Mammary epithelial cell (primary cell): ENCODE measurements at places on chromosomes 2 and 18.

- DNase-seq = peak; percentile 33
Observed at GRCh38 chr2:196225213-196225612, 53.8 kb upstream of the STK17B start.

- peak; percentile 75 for DNase-seq
Observed at GRCh38 chr2:54560146-54560881, 104.2 kb downstream of the SPTBN1 start.

GRCh38 chr18:68439642-68440041 lies 275.3 kb downstream of the TMX3 start:
- no peak for DNase-seq

DNA sequence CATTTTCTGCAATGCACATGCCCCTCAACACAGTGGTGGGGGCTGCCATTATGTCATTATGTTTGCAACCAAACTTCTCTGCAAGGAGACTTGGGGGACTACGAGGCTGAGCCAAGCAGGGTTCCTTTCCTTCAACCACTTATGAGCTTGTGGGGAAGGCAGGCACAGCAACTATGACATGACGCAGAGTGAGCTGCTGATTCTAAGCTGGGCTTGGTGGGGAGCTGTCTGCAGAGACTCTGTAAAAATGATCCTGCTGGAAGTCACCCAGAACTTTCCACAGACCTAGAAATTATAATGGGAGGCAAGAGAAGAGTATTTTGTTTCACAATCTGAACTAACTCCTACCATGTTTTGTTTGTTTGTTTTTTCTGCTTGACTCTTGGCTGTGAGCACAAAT lies 55.6 kb downstream of the INPP5D start:
- DNase-seq = no peak

DNA sequence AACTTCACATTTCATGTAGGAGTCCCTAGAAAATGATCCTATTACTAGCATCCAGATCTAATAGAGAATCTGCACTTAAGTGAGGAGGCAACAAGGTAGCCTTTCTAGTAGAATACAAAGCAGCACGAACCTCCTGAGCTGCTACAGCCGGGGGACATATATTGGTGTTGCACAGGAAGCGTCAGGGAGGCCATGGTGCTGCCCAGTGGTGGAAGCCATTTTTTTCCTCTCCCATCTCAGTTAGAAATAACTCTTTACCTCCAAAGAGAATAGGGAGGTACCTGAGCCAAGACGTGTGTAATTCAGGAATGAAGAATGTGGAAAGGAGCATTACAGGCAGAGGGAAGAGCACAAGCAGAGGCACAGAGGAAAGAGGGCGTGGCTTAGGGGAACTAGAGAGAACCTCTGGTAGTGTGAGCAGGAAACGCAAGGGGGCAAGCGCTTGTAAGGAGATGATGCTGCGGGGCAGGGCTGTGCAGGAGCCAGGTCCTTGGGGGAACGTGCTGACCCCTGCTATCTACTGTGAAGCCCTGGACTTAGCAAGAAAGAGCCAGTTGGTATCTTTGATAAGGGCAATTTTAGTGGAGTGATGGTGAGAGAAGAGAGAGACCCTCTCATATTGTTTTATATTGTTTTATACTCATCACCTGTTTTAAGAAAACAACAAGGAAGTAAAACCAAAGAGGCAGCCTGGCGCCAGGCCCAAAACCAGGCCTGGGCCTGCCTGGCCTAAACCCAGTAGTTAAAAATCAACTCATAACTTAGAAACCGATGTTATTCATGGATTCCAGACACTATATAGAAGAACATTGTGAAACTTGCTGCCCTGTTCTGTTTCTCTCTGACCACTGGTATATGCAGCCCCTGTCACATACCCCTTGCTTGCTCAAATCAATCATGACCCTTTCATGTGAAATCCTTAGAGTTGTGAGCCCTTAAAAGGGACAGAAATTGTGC lies 50.0 kb upstream of the TTC39C start:
- no peak for DNase-seq

DNA sequence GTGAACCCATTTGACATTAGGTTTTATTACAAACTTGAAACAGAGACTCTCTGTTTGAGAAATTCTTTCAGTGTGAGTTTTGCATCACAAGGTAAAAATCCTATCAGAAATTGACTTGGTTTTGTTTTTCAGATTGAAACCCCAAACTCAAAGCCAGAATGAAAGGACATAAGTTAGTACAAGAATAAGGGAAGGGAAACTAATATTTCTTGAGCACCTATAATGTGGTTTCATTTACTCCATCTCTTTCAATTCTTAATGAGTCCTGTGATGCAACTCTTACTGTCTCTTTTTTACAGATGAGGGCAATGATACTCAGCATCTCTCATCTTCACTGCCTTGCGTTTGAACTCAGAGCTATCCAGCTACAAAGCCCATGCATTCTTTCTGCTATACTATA lies 210.0 kb upstream of the SIX3 start:
- DNase-seq = no peak

DNA sequence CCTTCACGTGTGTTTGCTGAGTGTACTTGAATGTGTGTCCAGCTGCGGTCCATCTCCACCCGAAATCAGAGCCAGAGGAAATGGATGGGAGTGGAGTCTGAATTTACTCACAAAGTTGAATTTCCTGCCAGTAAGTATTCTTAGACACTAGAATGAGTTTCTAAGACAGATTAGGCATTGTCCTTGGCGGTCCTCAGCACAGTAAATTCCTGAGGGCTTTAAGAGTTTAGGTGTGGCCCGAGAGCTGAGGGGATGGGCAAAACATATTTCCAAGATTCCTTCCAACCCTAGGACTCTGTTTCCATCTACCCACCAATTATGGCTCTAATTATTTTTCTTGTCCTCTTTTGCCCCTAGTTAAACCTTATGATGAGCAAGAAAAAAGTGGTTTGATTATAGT lies 90.3 kb upstream of the PHLPP1 start:
- no peak for DNase-seq

DNA sequence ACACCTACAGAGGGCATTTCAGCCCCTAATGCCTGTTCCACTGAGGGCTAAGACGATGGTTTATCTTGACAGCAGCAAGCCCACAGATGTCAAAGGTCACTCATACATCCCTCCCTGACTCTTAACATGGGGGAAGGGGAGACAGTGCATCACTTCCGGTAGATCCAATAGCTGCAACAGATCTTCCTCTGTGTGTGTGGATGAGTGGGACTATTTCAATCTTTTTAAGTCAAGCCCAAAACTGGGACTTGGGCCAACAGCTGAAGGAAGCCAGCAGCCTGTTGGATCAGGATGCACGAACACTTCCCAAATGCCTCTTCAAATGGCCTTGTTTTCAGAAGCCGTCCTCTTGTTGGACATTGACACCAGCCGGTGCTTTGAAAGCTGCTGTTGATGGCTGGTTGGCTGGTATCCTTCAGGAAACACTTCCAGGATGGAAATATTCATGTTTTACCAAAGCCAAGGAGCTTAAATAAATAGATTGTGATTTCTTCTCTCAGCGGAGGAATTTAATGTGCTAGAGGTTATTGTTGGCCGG lies 59.2 kb downstream of the IL1R2 start:
- DNase-seq = no peak

- DNase-seq = no peak
Observed at GRCh38 chr2:3405876-3406275, 26.4 kb downstream of the TRAPPC12 start.

- no peak for DNase-seq
Observed at GRCh38 chr2:98730707-98731040, 258 bp downstream of the MGAT4A start.

- DNase-seq = no peak
Observed at GRCh38 chr2:145399131-145399530, 879.2 kb upstream of the ZEB2 start.

GRCh38 chr2:8103085-8103708 lies 578.7 kb upstream of the ID2 start:
- no peak for DNase-seq

DNA sequence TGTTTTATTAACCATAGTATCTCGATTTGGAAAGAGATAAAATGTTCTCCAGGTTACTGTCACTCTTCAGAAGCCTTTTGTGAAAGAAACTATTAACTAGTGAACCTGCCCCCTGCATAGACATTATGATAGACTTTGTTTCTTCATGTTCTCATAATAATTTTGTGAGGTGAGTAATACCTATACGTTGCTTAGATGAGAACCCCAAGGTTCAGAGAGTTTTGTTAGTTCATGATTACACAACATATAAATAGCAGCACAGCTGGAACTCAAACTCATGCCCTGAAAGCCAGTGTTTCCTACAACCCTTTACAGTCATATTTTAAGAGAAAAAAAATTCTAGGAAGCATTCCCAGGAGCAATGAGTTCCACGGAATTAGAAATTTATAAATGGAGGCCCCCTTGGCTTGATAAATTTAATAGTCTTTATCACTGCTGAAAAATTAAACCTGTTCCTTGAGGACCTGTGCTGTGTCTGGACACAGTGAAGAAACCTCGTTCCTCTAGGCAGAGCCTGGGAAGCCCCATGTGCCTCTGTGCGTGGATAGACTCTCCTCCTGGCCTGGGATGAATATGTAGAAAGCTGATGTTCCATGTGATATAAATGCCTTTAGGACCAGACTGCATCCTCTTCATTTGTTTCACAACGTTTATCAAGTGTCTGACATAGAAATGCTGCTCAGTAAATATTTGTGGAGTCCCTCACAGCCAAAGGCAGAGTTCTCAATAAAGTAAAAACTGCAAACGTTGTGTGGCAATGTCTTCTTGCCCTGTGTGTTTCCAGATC lies 1257.0 kb upstream of the GYPC start:
- no peak for DNase-seq

DNA sequence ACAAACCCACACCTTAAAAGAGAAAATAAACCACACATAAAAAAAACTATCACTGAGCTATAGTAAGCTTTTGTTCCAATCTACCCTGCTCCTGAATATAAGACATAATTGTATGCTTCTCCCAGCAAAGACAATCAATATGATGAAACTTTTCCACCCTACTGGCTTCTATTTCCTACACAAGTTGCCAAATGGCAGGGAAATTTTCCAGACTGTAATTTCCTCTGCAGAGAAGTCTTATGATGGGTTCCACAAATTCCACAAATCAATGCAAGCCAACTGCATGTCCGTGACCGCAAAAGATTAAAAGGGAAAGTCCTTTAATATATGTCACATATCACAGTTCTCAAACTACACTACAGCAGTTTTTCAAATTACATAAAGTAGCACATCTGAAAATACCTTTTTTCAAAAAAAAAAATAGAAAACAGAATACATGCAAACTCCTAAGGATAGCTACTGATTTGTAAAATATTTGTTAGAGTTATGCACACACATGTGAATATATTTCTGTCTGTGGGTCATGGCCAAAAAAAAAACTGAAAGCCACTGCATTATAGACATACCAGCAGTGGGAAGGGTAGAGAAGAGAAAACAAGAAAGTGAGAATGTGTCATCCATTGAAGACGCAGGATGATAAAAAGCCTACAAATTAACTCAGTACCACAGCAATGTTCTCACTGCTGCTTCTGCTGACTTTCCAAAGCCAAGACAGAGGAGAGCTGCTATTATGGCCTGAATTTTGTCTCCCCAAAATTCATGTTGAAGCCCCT lies 61.4 kb downstream of the RPL31 start:
- DNase-seq = peak; percentile 78

GRCh38 chr2:43737097-43737854 lies 36.6 kb upstream of the DYNC2LI1 start:
- DNase-seq = peak; percentile 8

DNA sequence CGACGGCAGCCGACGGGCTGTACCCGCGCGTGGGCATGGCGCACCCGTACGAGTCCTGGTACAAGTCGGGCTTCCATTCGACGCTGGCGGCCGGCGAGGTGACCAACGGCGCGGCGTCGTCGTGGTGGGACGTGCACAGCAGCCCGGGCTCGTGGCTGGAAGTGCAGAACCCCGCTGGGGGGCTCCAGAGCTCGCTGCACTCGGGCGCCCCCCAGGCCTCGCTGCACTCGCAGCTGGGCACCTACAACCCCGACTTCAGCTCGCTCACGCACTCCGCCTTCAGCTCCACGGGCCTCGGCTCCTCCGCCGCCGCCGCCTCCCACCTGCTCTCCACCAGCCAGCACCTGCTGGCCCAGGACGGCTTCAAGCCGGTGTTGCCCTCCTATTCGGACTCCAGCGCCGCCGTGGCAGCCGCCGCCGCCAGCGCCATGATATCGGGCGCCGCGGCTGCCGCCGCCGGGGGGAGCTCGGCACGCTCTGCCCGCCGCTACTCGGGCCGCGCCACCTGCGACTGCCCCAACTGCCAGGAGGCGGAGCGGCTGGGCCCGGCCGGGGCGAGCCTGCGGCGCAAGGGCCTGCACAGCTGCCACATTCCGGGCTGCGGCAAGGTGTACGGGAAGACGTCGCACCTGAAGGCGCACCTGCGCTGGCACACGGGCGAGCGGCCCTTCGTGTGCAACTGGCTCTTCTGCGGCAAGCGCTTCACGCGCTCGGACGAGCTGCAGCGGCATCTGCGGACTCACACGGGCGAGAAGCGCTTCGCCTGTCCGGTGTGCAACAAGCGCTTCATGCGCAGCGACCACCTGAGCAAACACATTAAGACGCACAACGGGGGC lies 2.0 kb downstream of the SP9 start:
- DNase-seq = peak; percentile 69

DNA sequence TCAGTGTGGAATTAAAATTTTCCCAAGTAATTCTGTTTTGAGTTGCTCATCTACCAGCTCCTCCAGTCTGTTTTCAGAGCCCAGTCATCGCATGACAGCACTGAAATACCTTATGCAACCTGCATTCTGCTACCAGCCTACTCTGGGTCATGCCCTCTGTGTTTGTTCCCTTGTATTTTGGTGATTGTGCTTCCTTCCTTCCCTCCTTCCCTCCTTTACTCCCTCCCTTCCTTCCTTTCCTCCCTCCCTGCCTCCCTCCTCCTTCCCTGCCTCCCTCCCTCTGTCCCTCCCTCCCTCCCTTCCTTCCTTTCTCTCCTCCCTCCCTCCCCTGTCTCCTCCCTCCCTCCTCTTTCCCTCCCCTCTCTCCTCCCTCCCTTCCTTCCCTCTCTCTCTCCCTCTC lies 289.6 kb downstream of the CDH2 start:
- peak; percentile 30 for DNase-seq
